ENCODE measurements at places on chromosomes 12 and 14.

DNA sequence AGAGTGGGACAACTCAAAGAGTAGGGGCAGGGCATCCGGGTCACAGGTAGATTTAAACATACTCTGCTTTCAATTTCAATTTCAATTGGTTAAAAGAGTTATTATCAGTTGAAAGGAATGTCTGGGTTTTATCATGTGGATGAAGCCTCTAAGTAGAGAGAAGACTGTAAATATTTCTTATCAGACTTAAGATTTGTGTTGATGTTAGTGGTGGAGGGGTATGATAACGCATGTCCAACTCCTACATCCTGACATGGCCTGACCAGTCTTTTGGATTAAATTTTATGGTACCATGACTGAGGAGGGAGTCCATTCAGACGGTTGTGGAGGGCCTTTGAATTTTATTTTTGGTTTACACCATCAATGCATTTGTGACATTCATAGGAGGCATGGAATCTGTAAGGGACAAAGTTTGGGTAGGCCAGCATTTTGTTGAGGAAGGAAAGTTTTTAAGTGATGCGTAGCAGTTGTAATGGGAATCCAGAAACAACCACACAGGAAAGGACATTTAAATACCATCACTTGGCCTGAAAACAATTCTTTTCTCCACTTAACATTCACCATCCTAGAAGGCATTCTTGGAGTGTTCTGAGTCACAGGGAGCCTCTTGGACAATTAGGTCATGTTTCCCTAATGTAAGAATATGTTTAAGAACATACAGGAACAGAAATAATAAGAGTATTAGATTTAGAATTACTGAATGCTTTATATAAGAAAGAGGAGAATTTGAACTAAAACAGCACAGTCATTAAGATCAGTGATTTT lies 371.9 kb downstream of the ATP23 start:
- DNase-seq: no peak

GRCh38 chr12:10613349-10614055 lies at the start of gene MAGOHB:
Gene MAGOHB (minus strand): TSS chr12:10613609. CDS start chr12:10613532, 77 bp downstream.
- peak; percentile 98 for DNase-seq

GRCh38 chr14:22594156-22594716 lies 3.9 kb upstream of the ABHD4 start:
- DNase-seq: no peak

- DNase-seq: no peak
Observed at GRCh38 chr12:68760806-68761441, 14.9 kb downstream of the SLC35E3 start.

DNA sequence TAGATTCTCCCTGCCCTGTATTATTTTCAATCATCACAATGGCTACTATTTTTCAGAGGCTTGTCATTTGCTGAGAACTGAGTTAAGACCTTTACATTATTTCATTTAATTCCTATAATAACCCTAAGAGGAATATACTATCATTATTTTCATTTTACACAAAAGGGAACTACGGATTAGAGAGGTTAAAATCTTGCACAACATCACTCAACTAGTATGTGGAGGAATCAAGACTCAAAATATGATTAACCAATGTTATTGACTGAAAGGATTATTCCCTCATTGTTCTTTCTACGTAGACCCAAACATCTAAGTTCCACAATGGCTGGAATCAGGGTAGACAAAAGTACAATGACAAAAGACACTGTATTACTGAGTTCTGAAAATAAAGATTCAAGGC lies 45.0 kb downstream of the GPR65 start:
- DNase-seq: no peak

DNA sequence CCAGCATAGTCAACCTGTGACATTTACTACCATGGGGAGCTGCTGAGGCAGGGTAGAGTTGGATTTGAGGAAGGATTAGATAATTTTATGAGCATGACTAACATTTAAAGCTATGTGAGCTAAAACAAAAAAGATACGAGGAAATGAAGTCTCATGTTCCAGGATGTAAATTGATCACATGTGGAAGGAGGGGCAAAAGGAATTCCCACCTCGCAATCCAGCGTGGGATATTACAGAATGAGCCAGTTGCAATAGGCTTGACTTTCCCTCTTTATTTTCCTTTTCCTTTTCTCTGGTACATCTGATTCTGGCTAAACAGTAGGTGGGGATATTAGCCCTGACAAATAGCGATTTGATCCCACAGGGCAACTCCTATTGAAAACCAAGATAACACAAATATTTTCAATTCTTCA lies 214.9 kb upstream of the HMGA2 start:
- no peak for DNase-seq

GRCh38 chr12:73833746-73834145 lies 703.9 kb upstream of the ATXN7L3B start:
- no peak for DNase-seq

DNA sequence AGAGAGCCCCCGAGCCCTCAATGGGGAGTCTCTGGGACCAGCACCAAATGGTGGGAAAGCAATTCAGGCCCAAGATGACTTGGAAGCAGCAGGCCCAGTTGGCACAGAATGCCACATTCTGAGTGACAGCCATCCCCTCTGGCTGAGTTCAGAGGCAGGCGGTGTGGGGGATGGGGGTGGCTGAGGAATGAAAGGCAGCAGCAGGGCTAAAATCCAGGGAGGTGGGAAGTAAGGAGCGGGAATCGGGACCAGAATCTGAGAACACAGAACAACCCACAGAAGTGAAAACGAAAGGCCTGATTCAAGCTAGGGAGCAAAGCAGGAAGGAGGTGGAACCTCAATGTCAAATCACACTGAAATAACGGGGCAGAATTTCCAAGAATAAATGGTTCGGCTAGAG lies 171.2 kb downstream of the CALM1 start:
- DNase-seq: no peak

DNA sequence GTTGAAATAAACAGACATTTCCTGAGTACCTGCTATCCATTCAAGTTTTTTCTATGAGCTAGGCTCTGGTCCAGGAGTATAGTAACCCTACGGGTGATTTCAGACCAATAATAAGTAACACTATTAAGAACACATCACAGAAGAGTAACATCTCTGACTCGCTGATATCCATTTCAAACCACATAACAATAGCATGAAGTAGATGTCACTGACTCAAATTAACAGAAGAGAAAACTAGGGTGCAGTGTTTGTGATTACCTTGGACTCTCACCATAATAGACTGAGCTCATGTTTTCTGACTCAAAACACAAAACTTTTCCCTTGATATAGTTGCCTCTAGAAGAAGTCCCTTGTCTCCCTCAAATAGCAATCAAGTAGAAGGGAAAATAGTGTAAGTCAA lies 423.0 kb downstream of the DIO2 start:
- no peak for DNase-seq

DNA sequence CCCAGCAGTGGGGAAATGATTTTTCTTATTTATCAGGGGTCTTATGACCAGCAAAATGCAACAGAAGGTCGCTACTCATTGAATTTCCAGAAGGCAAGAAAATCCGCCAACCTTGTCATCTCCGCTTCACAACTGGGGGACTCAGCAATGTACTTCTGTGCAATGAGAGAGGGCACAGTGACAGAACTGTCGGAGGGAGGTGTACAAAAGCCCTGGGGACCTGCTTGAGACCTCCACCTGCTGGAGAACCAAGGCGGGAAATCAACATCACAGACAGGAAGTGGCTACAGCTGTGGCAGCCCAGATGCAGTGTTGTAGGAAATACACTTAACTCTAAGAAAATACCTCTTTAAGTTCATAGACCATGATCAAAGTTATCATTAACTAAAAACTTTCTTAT lies 250.9 kb upstream of the OR4E1 start:
- peak; percentile 81 for DNase-seq

GRCh38 chr14:96576359-96576758 lies 74.2 kb downstream of the PAPOLA start:
- no peak for DNase-seq

DNA sequence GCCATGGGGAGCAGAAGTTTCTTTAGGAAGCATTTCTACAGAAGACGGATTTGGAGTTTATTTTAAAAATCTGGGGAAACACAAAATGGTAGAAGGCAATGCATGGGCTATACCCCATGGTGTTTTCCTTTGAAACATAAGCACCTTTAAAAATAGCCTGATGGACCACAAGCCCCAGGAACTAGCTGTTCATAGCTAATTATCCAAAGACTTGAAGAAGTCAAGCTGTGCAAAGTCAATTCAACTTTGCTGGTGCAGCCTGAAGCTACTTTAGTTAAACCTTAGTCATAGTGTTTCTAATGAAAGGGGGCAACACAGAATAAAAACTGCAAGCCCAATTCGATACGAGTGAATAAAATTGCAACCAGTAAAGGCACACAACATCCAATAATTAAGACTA lies 732.5 kb downstream of the GALC start:
- DNase-seq: no peak

DNA sequence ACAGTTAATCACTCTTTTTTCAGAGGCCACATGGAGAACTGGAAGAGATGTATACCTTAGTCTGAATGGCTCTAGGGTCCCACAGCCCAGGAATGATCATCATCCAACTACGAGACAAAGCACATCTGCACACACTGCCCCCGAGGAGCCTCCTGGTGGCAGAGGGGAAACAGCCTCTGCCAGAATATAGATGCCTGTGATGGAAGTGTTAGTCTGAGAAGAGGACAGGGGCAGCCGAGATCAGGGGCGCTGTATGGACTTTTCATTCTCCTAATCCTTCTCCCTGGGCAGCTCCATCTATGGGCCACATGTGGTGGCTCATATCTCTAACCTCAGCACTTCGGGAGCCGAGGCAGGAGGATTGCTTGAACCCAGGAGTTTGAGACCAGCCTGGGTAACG lies 82.8 kb upstream of the CAPRIN2 start:
- DNase-seq: no peak

- DNase-seq: no peak
Observed at GRCh38 chr14:77882636-77883035, 82.7 kb downstream of the ADCK1 start.

- DNase-seq: no peak
Observed at GRCh38 chr14:23661542-23661941, 25.4 kb downstream of the DHRS2 start.
